ENCODE measurements at places on chromosomes 2 and 18.

DNA sequence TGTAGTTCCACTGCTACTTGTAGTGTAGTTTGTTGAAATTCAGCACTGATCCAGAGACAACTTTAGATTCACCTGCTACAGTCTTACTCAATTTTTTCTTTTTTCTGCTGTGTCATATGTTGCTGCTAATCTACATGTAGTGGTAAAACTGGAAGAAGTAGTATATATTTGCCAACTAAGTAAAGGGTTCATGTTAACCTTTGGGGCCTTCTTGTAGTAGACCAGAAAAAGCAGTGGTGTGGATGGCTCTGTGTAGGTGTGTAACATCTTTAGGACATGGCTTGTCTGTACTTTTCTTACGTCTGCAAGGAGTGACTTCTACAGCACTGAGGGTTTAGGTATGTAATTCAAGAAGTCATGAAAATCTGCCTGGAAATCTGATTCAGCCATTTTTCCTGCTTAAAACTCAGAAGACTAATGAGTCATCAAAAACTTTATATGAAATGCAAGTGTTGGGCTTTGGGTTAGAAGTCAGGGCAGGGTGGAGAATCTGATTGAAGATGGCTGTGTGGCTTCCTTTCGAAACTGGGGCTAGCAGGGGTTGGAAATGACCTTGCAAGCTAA lies 8.4 kb downstream of the PTPRM start:
- DNase-seq, result no peak

GRCh38 chr2:233480490-233481202 lies 85.9 kb downstream of the USP40 start:
- no peak for DNase-seq

GRCh38 chr18:10937743-10938640 lies 211.4 kb downstream of the PIEZO2 start:
- no peak for DNase-seq

- DNase-seq, result peak; percentile 73
Observed at GRCh38 chr2:47069628-47070154, 85.4 kb downstream of the STPG4 start.

All from GM04504 (cell line).